CD4-positive, CD25-positive, alpha-beta regulatory T cell (primary cell): ENCODE measurements at places on chromosomes 1 and 21. TPM values are rescaled to one million over a fixed set of nuclear protein-coding genes. Genes with fewer than 3 reads are reported as not detected.

GRCh38 chr1:63122079-63122478, 200.3 kb upstream of the FOXD3 start:
- no peak overlapping the region for H3K27ac ChIP-seq
- H3K4me3 ChIP-seq: no peak overlapping the region
- H3K36me3 ChIP-seq: no peaks in the 10 kb centered on the region
- no peak for DNase-seq
- H3K27me3 ChIP-seq: no peaks in the 10 kb centered on the region

DNA sequence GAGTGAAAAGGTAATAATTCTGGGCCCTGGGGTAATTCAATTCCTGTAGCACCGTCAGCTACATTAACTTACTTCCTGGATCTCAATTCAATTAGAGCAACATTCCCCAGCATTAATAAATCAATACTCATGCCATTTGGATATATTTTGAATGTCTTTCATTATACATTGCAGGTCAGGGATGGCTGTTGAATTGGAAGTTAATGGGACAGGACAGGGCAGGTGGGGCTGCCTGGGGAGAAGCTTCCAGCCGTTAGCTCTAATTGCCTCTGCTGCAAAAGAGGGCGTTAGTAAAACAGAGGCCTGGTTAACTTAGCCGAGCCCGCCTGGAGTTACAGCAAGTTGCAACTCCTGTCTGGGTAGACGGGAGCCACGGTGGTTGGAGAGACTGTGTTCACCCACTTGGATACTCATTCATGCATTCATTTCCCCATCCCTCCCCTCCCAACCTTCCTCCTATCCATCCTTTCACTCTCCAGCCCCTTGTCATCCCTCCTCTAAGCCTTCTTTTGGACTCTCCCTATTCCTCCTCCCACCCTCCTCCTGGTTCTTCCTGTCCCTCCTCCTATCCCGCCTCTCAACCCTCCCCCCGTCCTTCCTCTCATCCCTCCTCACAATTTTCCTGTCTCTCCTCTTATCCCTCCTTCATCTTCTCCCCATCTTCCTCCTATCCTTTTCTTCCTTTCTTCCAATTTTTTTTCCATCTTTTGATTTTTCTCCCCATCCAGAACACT, 137.6 kb upstream of the RUNX3 start:
- no peaks in the 10 kb centered on the region for H3K4me1 ChIP-seq
- H3K27ac ChIP-seq: no peak overlapping the region
- no peak overlapping the region for H3K4me3 ChIP-seq
- no peak for DNase-seq

- H3K36me3 ChIP-seq: no peaks in the 10 kb centered on the region
- H3K27me3 ChIP-seq: no peaks in the 10 kb centered on the region
- no peak overlapping the region for H3K4me3 ChIP-seq
- no peaks in the 10 kb centered on the region for H3K4me1 ChIP-seq
Observed at GRCh38 chr1:164719676-164720439, 160.9 kb downstream of the PBX1 start.

GRCh38 chr1:17184822-17185484, 20.0 kb upstream of the PADI1 start:
- peaks cover 5% of the 10 kb centered on the region for H3K4me1 ChIP-seq
- H3K27ac ChIP-seq: no peak overlapping the region
- no peak overlapping the region for H3K4me3 ChIP-seq

LRRC38 gene
- total RNA-seq: not detected

CD164L2 gene
- total RNA-seq: not detected

AADACL3 gene
- not detected for total RNA-seq

- no peak for DNase-seq
- no peaks in the 10 kb centered on the region for H3K27me3 ChIP-seq
- H3K4me1 ChIP-seq: no peaks in the 10 kb centered on the region
- no peaks in the 10 kb centered on the region for H3K36me3 ChIP-seq
- no peak overlapping the region for H3K27ac ChIP-seq
- no peak overlapping the region for H3K4me3 ChIP-seq
Observed at GRCh38 chr21:40047211-40047610, 180.0 kb downstream of the PCP4 start.

DNA sequence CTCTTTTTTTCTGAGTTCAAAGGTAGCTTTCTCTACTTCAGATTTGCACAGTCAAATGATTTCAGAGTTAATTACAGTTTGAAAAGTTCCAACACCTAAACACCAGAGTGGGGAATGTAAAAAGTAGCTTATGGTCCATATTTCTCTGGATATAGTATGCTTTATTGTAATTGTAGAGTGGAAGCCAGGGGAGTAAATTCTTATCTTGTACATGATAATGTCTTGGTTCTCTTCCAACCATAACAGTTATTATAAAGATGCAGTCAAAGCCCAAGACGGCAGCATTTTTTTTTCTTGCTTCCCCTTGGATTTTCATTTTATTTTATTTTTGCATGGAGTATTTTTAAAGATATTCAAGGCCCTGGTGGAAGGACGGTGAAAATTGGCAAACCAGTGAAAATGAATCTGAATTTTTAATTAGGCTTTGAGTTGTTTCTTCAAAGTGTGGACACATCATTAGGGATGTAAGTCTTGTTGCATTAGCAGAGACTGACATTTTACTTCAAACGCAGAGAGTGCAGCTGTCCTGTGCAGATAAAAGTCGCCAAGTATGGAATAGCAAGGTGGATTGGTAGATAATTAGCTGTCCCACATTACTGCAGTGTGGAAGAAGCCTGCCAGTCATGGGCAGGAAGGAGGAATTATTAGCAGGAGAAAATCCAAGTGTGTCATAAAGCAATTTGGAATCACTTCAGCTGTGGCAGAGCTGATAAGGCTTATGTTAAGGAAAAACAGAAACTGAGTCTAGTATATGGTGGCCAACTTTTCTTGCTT, 11.3 kb downstream of the CACHD1 start:
- DNase-seq: no peak
- H3K27ac ChIP-seq: no peak overlapping the region
- H3K27me3 ChIP-seq: no peaks in the 10 kb centered on the region
- H3K4me1 ChIP-seq: no peaks in the 10 kb centered on the region
- no peak overlapping the region for H3K4me3 ChIP-seq
- H3K36me3 ChIP-seq: no peaks in the 10 kb centered on the region

DNA sequence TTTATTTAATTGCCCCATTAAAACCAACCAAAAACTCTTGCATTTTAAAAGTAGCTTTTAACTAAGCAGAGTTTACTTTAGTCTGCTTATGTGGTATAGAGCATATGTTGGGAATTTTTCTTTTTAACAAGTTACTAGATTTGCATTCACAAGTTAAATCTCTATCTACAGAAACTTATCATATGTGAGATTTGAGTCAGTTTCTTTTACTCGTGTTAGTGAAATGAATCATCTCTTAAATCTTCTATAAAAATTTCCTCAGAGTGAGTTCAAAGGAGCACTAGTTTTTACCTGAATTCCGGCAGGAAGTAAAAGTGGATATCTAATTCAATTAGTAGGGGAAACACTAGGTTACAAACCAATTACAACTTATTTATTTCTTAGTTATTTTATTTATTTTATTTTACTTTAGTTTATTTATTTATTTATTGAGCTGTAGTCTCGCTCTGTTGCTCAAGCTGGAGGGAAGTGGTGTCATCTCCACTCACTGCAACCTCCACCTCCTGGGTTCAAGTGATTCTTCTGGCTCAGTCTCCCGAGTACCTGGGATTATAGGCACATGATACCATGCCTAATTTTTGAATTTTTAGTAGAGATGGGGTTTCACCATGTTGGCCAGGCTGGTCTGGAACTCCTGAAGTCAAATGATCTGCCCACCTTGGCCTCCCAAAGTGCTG, 1609.6 kb upstream of the B3GALT2 start:
- no peaks in the 10 kb centered on the region for H3K36me3 ChIP-seq
- no peak overlapping the region for H3K4me3 ChIP-seq
- H3K27ac ChIP-seq: no peak overlapping the region
- no peaks in the 10 kb centered on the region for H3K4me1 ChIP-seq

DNA sequence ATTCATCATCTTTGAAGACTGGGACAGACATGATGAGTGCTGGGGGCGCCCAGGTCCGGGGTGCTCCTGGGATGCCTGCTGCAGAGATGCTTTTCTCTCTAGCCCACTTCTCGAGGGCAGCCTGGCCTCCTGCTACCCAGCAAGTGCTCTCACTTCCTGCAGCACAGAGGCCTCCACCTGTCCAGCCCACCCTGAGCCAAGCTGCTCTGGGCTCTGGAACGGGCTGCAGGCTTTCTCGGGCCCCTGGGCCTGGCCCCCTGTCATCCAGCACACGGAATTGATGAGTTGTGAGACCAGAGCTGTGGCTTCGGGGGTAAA, 469.5 kb upstream of the VAMP3 start:
- no peak for DNase-seq
- H3K27me3 ChIP-seq: no peaks in the 10 kb centered on the region
- no peak overlapping the region for H3K27ac ChIP-seq
- no peaks in the 10 kb centered on the region for H3K4me1 ChIP-seq

COL16A1 gene
- total RNA-seq: not detected

DNA sequence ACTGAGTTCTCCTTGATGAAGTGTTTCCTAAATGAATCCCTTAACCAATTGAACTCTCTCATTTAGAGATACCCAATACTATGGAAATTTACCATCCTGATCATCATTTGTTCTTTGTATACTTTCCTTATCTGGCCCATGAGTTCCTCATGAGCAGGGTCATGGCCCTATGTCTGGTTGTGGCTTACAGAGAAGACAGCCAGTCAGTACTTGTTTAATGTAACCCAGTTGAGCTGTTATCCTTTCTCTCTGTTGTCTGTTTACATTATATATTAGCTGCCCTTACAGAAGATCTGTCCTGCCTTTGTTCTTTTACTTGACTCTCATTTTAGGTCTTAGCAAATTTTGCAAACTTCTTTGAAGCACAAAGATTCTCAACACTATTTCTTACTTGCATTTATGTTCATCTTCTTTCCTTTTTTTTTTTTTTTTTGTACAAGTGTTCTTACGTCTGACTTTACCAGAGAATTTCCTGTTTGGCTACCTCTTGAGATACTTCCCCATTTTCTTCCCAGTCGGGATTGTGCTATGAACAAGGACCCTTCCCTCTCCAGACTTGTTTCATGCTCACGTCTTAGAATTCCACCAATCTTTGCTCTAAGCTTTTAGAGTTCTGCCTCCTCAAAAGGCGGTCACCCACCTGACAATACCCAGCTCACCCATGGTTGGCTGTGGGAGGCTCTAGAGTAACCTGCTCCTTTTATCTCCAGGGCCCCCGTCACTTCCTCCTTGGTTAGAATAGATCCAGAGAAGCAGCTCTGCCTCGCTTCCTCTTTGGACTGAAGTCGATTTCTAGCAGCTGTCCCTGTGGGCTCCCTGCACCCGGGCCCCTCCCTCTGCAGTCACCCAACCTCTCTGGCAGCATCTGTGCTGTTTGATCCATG, 53.6 kb upstream of the RUNX1 start:
- H3K27ac ChIP-seq: no peak overlapping the region
- H3K36me3 ChIP-seq: no peaks in the 10 kb centered on the region
- H3K4me1 ChIP-seq: no peaks in the 10 kb centered on the region

CCDC181 gene
- not detected for total RNA-seq

- H3K27me3 ChIP-seq: no peaks in the 10 kb centered on the region
- no peak for DNase-seq
- H3K27ac ChIP-seq: no peak overlapping the region
Observed at GRCh38 chr21:29155118-29155932, 24.9 kb downstream of the MAP3K7CL start.

- H3K36me3 ChIP-seq: no peaks in the 10 kb centered on the region
- DNase-seq: no peak
- H3K4me1 ChIP-seq: no peaks in the 10 kb centered on the region
- H3K27ac ChIP-seq: no peak overlapping the region
- peaks cover 1% of the 10 kb centered on the region for H3K27me3 ChIP-seq
Observed at GRCh38 chr1:152169366-152170025, 10.5 kb upstream of the RPTN start.

- peaks cover 9% of the 10 kb centered on the region for H3K36me3 ChIP-seq
- peaks cover 13% of the 10 kb centered on the region for H3K4me1 ChIP-seq
- no peak for DNase-seq
- no peaks in the 10 kb centered on the region for H3K27me3 ChIP-seq
- H3K27ac ChIP-seq: no peak overlapping the region
- H3K4me3 ChIP-seq: no peak overlapping the region
Observed at GRCh38 chr1:107061886-107062285, 5.4 kb downstream of the PRMT6 start.

HLX gene
- 0.20 TPM for total RNA-seq
